ENCODE measurements at places on chromosomes 6 and 20.
A peak's percentile ranks its signal among the peaks of the same experiment; 100 is the strongest.

- DNase-seq, result no peak
These were observed 64.0 kb downstream of the QRSL1 start for GRCh38 chr6:106693418-106693817.

DNA sequence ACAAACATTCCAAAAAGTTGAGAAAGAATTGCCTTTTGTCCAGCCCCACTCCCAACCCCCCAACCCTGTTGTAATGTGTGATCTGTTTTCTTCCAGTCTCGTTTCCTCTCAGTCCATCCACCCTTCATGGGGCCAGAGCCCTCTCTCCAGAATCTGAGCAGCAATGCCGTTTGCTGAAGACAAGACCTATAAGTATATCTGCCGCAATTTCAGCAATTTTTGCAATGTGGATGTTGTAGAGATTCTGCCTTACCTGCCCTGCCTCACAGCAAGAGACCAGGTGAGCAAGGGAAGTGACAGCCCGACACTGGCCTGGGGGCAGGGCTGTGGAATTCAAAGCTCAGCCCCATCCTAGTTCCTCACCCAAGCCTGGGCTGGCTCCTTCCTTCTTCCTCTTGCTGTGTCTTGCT lies 7.8 kb downstream of the MAVS start:
- no peak for DNase-seq

- DNase-seq, result peak; percentile 19
These were observed 16.5 kb downstream of the PPP1R10 start for GRCh38 chr6:30600451-30600961.

DNA sequence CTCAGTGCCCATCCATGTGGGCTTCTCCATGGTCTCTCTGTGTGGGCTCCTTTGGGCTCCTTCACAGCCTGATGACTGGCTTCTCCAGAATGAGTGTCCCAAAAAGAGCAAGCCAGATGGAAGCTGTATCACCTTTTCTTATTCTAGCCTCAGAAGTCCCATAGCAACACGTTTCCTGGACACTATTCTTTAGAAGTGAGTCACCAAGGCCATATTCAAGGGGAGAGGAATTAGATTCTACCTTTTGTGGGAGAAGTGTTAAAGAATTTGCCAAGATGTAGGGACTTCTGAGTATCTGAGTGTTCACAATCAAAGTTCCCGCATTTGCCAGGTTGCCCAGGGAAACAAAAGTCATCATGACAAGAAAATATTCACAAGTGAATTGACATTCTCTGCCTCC lies 20.7 kb upstream of the TBC1D22B start:
- no peak for DNase-seq

- no peak for DNase-seq
These were observed 142.4 kb downstream of the LRFN2 start for GRCh38 chr6:40444811-40445210.

DNA sequence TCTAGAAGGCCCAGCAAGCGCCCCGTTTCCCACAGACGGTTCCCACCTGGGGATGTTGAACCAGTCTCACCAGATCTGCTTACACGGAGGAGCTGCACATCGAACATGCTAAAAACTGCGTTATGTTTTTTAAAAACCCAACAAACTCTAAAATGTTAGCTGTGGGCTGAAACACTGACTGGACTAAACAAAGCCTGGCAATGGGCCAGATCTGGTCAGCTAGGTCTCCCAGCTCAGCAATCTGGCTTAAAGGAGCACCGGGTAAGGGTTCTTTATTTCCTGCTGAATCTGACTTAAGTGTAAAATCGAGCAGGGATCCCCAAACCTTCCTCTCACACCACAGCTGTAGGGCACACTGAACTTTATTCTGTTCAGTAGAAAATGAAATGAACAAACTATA lies 156.9 kb downstream of the FOXC1 start:
- no peak for DNase-seq

DNA sequence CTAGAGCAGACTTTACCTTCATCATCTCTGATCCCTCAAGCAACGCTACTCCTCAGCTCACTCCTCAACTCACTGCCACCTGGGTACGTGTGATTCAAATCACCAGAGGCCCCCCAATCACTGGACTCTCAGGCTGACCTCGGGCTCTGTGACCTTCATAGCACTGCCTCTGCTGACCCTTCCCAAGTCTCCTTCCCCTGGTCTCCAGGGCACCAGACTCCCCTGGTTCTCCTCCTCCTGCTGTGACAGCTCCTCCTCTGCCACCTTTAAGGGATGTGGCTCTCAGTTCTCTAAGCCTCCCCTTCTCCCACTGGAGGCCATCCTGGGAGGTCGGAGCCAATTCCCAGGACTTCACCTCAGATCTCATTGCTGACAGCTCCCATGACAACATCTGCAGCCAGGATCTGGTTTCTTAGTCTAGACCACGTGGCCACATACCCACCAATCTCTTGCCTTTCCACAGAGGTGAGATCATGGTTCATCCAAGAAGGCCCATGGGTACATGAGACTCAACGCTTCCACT lies 90.4 kb downstream of the NFATC2 start:
- no peak for DNase-seq
